ENCODE measurements at places on chromosomes 16 and 17. TPM values are rescaled to one million over a fixed set of nuclear protein-coding genes. Genes with fewer than 3 reads are reported as not detected.

- peaks cover 72% of the 10 kb centered on the region for H3K27me3 ChIP-seq
- H3K36me3 ChIP-seq: peaks cover 2% of the 10 kb centered on the region
- H3K27ac ChIP-seq: peak overlapping the region; percentile 32
- peaks cover 22% of the 10 kb centered on the region for H3K4me1 ChIP-seq
- peak overlapping the region; percentile 55 for H3K4me3 ChIP-seq
Observed at GRCh38 chr16:54290833-54291655, 4.5 kb upstream of the IRX3 start.

The OR3A2 gene
- not detected for total RNA-seq

DNA sequence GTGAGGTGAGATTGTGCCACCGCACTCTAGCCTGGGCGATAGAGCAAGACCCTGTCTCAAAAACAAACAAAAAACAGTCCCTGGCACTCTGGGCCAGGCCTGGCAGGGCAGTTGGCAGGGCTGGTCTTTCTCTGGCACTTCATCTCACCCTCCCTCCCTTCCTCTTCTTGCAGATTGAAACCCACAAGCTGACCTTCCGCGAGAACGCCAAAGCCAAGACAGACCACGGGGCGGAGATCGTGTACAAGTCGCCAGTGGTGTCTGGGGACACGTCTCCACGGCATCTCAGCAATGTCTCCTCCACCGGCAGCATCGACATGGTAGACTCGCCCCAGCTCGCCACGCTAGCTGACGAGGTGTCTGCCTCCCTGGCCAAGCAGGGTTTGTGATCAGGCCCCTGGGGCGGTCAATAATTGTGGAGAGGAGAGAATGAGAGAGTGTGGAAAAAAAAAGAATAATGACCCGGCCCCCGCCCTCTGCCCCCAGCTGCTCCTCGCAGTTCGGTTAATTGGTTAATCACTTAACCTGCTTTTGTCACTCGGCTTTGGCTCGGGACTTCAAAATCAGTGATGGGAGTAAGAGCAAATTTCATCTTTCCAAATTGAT lies 24.8 kb downstream of the STH start:
- H3K4me3 ChIP-seq: no peak overlapping the region
- no peak overlapping the region for H3K27ac ChIP-seq
- H3K27me3 ChIP-seq: no peaks in the 10 kb centered on the region
- no peaks in the 10 kb centered on the region for H3K4me1 ChIP-seq
- H3K36me3 ChIP-seq: peaks cover 26% of the 10 kb centered on the region
- DNase-seq: no peak

The CLEC18A gene
- 2.2 TPM for total RNA-seq

DNA sequence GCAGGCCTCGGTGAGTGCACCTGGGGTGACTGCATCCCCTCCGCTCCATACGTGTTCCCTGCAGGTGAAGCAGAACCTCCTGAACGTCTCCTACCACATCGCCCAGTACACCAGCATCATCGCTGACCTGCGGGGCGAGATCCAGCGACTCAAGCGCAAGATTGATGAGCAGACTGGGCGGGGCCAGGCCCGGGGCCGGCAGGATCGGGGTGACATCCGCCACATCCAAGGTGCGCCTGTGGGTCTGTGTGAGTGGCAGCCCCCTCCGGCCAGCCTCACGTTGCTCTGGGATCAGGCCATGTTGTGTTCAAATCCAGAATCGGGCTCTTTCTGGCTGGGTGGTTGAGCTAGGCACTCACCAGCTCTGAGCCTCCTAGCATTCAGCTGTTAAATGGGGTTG lies 12.5 kb downstream of the BTBD17 start:
- H3K27me3 ChIP-seq: peaks cover 94% of the 10 kb centered on the region
- H3K4me3 ChIP-seq: no peak overlapping the region
- H3K4me1 ChIP-seq: no peaks in the 10 kb centered on the region
- no peak overlapping the region for H3K27ac ChIP-seq
- H3K36me3 ChIP-seq: no peaks in the 10 kb centered on the region

The BCO1 gene
- total RNA-seq: not detected

GRCh38 chr17:55709984-55710383 lies 12.7 kb downstream of the TMEM100 start:
- no peak for DNase-seq
- no peaks in the 10 kb centered on the region for H3K27me3 ChIP-seq
- no peak overlapping the region for H3K27ac ChIP-seq
